ENCODE measurements at places on chromosomes 4 and X.

DNA sequence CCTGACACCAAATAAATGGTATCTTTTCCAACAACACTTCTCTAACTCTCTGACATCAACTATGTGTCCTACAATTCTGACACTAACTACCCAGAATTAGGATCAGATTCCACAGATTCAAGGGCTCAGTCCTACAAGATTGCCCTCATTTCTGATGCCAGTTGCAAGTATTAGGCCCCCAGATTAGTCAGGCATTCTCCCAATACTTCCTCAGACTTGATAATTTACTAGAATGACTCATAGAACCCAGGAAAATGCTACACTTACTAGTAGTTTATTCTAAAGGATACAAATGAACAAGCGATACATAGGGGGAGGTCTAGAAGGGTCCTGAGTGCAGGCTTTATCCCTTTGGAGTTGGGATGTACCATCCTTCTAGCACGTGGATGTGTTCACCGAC, 8.5 kb downstream of the TIGD2 start:
- DNase-seq, result no peak

DNA sequence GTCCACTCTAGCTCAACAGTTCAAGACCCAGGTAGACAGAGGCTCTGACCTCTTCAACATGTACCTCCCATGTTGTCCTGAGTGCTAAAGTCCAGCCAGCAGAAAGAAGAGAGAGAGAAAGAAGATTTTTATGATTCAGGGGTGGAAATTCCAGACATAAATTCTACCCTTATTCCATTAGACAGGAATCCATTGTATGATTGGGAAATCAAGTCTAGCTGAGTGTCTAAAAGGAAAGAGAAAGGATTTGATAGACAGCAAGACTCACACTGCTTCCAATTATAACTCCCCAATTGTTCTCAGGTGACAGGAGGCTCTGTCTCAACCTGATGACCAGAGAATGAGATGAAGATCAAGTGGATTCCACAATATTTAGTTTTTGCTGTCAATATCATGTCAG, 27.9 kb upstream of the PGM2 start:
- no peak for DNase-seq

- DNase-seq, result no peak
These were observed 90.5 kb downstream of the STOX2 start for GRCh38 chr4:183995570-183995969.

DNA sequence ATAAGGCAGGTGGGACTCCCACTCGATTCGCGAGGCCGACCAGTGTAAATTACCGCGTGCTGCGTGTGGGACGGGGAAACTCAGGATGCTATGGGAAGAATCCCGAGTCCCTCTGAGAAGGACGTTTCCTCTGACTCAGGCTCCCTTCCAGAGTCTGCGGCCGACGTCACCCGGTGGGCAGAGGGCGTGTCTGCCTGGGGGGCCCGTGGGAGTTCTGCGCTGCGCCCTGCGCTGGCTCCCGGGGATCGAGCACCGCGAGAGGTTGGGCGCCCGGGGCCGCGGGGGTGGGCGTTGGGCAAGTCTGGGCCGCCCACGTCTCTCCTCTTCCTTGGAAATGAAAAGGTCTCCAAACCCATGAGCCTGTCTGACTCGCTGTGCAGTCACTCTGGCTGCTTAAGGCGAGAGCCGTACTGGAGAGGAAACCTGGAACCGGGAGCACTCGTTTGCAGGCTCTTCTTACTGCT, 568 bp downstream of the NIPAL1 start:
- DNase-seq, result peak; percentile 56

- no peak for DNase-seq
These were observed 920.1 kb upstream of the TENM3 start for GRCh38 chr4:181323061-181323460.

DNA sequence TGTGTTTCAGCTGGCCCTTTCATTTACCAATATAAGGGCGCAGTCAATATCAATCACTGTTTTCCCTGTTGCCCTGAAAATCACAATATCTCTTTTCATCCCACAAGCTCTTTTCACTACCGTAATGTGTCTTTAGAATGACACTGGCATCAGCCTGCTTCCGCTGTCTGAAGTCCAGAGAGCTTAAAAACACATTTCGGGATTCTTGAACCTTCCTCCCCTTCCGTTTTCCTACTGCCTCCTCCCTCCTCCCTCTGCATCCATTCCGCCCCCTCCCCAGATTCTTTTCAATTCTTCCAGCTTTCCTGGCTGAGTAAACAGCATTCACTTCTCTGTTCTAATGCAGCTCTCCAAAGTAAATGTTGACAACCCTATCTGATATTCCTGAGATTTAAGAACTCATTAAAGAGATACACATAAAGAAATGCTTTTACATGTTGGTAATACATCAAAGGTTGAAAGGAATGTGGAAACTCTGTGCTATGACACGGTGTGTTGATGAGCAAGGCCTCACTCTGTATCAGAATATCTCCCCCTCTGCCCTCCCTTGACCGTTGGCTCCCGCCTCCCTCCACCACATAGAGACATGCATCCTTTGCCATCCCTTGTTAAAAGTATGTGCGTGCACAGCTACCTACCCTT, 83.5 kb upstream of the SPRY1 start:
- no peak for DNase-seq

- no peak for DNase-seq
These were observed 1029.5 kb downstream of the C4orf33 start for GRCh38 chr4:130125467-130125866.

- no peak for DNase-seq
These were observed 6.6 kb upstream of the POU3F4 start for GRCh38 chrX:83501530-83501929.

- DNase-seq, result peak; percentile 86
These were observed at the start of gene WDR1 for GRCh38 chr4:10116569-10117358. WDR1 (minus strand) TSS chr4:10116799; CDS start chr4:10116666, 133 bp downstream.

DNA sequence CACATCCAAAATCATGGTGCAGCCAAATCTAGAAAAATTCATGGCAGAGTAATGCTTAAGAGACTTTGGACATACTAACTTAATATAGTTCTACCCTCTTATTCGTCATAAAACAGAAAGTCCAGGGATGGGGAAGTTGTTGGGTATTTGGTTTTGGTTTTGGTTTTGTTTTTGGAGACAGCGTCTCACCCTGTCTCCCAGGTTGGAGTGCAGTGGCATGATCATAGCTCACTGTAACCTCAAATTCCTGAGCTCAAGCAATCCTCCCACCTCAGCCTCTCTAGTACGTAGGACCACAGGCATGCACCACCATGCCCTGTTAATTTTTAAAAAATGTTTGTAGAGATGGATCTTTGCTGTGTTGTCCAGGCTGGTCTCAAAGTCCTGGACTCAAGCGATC, 271.8 kb upstream of the TENM3 start:
- DNase-seq, result no peak

GRCh38 chrX:70479922-70480659, 35.5 kb downstream of the DLG3 start:
- no peak for DNase-seq

DNA sequence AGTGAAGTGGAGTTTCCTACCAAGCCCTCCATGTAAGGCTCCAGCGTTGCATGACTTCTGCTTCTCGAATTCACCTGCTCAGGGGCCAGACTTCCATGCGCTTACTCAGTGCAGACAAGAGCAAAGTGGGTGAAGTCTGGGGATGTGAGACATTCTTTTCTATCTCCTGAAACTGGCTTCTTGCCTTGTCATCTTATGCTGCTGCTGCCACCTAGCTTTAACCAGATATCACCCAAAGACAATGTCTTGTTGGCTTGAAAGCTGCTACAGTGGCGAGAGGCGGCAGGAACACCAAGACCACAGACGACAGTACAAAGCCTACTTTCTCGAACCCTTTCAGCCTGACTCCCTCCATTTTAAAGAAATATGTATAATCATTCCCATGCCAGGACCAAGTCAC, 103.6 kb upstream of the ADGRG2 start:
- DNase-seq, result no peak

GRCh38 chr4:119059221-119059620, 76.4 kb upstream of the MYOZ2 start:
- DNase-seq, result no peak

GRCh38 chr4:145935253-145936141, 3.1 kb downstream of the ZNF827 start:
- DNase-seq, result peak; percentile 59

DNA sequence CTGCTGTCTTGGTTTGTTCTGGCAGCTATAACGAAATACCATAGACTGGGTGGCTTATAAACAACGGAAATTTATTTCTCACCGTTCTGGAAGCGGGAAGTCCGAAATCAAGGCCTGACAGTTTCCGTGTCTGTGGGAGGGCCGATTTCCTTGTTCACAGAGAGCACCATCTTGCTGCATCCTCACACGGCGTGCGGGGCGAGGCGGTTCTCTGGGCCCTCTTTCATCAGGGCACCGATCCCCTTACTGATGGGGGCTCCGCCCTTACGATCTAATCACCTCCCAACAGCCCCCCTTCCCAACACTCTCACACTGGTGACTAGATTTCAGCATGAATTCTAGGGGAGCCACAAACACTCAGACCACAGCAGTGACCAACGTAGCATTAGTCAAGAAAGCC, 578.3 kb upstream of the FAT1 start:
- no peak for DNase-seq

- DNase-seq, result no peak
These were observed 644 bp downstream of the ERCC6L start for GRCh38 chrX:72238183-72238582.

DNA sequence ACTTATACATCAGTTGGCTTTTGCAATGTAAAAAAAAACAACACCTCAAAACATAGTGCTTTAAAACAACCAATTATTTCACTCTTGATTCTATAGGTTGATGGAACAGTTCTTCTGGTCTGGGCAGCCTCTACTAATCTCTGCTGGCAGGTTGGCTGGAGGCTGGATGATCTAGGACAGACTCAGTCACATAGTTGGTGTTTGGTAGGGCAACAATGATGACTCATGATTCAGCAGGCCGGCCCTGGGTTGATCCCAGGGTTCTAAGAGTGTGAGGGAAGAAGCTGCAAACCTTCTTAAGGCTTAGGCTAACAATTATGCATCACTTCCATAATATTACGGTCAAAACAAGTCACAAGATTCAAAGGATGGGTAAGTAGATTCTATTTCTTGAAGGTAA, 558.2 kb downstream of the ZNF674 start:
- DNase-seq, result no peak

Data from HuH-7 (cell line).